Testis (tissue), 5 donors: ENCODE measurements at places on chromosomes 11 and 22.
A peak's percentile ranks its signal among the peaks of the same experiment; 100 is the strongest.

DNA sequence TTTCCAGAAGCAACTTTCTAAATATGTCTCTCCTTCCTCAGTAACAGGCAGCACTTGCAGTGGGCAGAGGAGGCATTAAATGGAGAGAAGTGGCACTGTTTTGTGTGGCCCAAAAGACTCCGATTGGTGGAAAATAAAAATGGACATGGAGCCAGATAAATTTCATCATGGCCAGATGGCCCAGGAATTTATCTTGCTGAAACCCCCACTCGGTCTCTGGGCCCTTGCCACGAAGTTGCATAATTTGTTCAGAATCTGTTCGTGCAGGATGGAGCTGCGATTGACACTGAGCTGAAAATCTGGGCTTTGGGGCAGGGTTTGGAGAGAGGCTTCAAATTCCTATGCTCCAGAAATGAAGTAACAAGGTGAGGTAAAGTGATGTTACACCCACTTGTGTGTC, 65.5 kb downstream of the C11orf91 start:
- DNase-seq = no peak

- no peak for DNase-seq
These were observed 11.8 kb upstream of the PRODH start for GRCh38 chr22:18947905-18948304.

DNA sequence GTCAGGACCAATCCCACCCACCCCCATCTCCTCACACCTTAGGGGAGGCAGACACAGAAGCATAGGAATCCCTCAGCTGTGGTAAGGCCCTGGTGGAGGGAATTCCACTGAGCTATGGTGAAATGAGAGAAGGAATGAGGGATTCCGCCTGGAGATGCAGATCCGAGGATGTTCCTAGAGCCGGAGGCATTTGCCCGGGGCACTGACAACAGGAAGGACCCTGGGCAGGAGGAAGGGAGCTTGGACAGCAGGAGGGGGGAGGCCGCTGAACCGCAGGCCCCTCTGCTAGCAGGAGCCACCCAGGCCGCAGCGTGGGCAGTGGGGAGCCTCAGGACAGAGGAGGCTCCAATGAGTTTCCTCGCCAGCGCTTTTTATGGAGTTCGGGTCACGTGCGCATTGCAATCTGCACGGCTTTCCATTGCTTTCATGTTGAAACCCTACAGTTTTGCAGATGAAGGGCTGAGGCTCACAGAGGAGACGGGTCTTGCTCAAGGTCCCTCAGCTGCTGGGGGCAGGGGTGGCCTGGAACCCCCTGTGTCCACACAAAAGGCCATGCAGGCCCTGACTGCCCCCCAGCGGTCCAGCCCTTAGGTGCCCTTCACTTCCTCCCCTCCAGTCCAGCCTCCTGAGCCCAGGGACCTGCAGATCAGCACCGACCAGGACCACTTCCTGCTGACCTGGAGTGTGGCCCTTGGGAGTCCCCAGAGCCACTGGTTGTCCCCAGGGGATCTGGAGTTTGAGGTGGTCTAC, 15.5 kb downstream of the CSF2RB start:
- DNase-seq = no peak

GRCh38 chr11:88482871-88483301, 145.3 kb upstream of the CTSC start:
- no peak for DNase-seq

- no peak for DNase-seq
These were observed 15.0 kb downstream of the SYTL2 start for GRCh38 chr11:85795712-85796487.

GRCh38 chr11:68269414-68270081, 2.2 kb downstream of the C11orf24 start:
- peak; percentile 49 for DNase-seq

- no peak for DNase-seq
These were observed 644 bp downstream of the YPEL4 start for GRCh38 chr11:57648801-57649735.

DNA sequence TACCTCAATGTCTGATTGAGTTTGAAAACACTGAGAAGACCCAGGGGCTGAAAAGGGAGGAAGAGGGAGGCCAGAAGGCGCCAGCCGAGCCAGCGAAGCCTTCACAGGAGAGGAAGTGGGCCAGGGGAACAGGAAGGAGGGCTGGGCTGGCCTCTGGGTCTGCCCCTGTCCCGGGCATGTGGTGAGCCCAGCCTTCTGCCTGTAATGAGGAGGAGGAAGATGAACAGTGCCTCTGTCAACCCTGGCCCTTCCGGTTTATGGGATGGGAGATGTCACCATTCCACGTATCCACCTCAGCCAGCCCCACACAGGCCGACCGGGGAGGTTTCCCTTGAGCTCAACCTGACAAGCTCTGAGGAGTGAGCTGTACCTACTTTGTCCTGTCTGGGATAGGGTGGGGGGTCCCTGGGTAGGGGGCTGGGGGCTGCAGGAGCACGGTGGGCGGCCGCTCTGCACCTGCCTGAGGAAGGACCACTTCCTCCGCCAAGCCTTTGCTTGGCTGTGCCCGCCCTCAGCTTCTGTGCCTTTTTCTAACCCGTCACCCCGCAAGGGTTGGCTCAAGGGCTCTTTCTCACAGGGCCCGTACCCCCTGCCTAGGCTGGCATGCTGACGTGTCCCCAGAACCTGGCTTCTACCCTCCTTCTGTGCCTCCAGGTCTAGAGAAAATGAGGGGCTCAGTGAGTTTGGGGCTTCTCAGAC, 2.0 kb downstream of the PARVG start:
- peak; percentile 40 for DNase-seq

DNA sequence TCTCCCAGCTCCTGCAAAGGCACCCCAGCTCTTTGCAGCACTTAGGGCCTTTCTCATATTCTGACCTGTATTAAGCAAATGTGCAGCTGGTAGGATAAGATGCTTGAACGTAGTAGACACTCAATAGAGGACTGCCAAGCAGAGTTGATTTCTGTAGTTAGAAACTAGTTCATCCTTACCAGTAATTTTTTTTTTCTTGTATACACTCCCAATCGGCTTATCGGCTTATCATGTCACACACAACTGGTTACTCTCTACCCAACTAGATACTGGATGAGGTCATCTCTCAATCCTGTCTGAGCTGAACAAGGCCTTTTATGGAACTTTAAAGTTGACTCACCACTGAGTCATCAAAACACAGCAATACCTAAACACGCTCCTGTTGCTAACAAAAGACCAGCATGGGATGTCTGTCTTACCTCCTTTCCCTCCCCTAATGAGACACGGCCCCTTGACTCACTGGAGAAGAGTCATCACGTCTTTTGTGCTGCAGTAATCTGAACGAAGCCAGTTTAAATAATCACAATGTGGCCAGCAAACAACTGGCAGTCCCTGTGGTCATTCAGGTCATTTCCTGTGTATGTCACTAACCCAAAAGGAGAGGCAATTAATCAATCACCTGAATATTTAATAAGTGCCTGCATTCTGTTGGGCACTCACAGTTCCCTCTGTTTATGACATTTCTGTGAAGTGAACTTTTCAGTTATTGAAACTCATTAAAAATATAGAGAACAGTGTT, 7.5 kb upstream of the WEE1 start:
- DNase-seq = no peak

GRCh38 chr11:2468363-2469235, 23.8 kb downstream of the KCNQ1 start:
- DNase-seq = peak; percentile 11

- DNase-seq = no peak
These were observed 642.2 kb downstream of the BRD1 start for GRCh38 chr22:49185312-49185969.

GRCh38 chr11:68370211-68371111, 58.1 kb downstream of the LRP5 start:
- DNase-seq = peak; percentile 30

DNA sequence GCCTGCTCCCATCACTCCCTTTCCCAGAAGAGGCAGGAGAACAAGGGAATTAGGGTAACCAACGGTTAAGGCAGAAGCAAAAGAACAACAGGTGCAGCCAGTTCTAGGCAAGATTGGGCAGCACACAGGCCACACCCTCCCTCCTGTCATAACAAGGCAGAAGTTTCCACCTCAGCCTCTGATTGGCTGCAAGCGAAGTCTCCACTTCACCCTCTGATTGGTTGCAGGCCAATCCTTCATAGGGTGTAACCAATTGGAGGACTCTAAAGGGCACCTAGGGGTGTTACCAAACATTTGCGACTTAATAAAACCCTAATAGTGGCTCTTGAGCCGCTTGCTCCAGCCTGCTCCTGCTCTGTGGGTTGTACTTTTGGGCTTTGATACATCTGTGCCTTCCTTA, 153.8 kb downstream of the CACNA1I start:
- DNase-seq = peak; percentile 52

DNA sequence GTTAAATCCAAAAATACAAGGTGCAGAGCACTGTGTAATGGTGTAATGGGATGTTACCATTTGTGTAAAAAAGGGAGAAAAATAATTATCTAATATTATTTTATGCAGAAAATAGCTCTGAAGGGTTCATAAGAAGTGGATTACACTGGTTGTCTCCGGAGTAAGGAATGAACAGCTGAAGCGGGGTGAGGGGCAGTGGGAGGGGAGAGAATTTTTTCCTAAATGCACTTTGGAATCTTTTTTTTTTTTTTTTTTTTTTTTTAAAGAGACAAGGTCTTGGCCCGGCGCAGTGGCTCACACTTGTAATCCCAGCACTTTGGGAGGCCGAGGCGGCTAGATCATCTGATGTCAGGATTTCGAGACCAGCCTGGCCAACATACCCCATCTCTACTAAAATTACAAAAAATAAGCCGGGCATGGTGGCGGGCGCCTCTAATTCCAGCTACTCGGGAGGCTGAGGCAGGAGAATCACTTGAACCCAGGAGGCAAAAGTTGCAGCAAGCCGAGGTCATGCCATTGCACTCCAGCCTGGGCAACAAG, 6.8 kb upstream of the POLR3H start:
- DNase-seq = no peak

DNA sequence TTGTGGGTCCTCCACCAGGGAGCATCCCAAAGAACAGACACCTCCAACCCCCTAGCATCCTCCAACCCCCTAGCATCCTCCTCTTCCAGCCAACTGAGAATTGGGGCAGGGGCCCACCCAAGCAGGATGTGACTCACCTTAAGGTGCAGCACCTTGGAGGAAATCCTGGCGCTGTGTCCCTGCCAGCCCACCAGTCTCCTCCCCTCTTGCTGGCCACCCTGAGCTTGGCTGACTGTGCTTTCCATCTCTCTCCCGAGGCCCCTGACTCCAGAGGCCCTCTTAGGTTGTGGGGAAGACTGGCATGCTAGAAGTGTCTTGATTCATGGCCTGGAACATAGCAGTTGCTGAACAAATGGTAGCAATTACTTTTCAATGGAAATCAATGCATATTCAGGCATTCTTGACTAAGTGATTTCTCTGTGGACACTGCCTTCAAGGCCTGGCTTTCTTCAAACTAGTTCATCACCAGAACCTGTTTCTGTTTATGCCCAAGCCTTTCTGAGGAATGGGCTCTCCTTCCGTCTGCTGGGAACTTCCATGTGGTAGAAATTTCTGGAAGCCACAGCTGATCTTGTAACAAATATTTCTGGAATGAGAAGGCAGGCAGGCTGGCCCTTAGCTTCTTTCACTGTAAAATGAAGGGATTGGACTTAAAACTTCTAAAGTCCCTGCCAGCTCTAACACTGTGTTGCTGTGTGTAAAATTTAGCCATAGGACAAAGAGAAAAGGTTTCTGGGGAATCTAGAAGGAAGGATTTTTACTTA, 60.5 kb downstream of the CEP164 start:
- no peak for DNase-seq

DNA sequence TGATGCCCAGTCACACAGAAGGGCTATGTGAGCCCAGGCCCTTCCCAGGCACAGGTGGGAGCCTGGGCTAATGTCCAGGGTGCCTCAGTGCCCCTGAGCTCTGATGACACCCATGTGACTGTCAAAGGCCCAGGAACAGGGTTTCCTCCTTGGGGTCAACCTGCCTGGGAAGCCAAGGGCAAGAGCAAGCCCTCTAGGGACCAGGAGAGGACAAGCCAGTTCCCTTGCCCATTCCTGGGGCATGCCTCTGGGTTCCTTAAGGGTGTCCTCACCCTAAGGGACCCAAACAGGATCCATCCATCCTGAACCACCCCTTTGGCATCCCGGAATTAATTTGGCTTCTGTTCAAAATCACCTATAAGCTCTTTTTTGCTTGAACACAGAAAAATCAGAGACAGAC, 39.0 kb downstream of the PISD start:
- no peak for DNase-seq

- no peak for DNase-seq
These were observed 1093.3 kb downstream of the BRD1 start for GRCh38 chr22:48734359-48734758.

DNA sequence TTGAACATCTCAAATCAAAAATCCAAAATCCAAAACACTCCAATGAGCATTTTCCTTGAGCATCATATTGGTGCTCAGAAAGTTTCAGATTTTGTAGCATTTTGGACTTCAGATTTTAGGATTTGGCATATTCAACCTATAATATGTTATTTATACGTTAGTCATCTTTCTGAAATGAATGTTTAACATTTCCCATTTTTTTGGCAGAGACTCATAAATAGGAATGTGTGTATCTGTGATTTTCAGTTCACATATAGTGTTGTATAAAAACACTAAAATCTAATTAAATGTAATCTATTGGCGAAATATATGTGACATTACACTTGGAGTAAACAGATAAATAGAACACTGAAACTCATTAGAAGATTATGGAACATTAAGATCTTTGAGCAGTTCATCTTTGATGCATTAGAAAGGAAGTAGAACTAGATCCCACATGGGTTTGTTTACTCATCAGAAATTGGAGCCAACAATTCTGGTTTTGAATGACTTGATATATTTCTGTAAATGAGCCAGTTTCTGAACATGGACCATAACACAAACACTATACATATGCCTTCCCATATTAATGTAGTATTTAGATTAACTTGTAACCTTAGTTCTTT, 153.1 kb downstream of the UVRAG start:
- DNase-seq = no peak

DNA sequence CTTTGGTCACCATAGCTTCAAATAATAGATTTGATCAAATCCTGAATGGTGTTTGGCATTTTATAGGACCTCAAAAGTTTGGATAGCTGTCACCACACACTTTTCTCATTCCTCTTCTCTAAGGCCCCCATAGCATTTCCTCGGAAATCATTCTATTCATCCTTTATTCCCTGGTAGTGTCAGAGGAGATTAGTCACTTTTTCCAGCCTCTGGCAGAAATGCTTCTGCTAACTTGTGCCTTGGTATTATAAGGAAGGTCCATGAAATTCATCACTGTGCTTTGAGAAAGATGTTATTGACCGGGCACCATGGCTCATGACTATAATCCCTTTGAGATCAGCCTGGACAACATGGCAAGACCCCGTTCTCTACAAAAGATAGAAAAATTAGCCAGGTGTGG, 19.7 kb upstream of the NUP160 start:
- DNase-seq = no peak

DNA sequence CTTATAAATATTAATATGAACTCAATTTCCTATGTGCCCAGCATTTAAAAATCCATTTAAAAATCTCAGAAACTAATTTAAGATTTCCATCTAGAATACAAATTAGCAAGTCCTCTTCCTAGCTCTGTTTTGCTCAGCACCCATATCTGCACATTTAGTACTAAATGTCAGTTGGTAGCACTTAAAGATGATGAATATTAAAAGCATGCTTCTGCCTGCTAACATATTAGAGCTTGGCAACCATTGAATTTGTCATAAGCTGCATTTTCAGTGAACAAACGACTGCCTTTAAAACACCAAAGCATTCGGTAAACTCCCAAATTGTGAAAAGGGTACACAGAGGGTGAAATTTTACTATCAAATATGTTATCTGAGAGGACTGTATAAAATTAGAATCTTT, 177.7 kb downstream of the CADM1 start:
- DNase-seq = no peak

- DNase-seq = no peak
These were observed 95.8 kb downstream of the NCAM1 start for GRCh38 chr11:113057038-113057437.

- no peak for DNase-seq
These were observed 53.3 kb upstream of the CD5 start for GRCh38 chr11:61049063-61049377.

GRCh38 chr11:111633248-111633647, 31.0 kb downstream of the SIK2 start:
- no peak for DNase-seq
